ENCODE measurements at places on chromosomes 7 and 10. TPM values are rescaled to one million over a fixed set of nuclear protein-coding genes. Genes with fewer than 3 reads are reported as not detected.

The HKDC1 gene
- 0.95 TPM for total RNA-seq

The CPXM2 gene
- total RNA-seq = 3.8 TPM

The PNLIPRP1 gene
- total RNA-seq = not detected

The PDK4 gene
- 37.7 TPM for total RNA-seq

GRCh38 chr7:137243741-137244140 is 99.8 kb downstream of the PTN start:
- no peak for DNase-seq

- DNase-seq = no peak
These were observed 19.6 kb upstream of the AKR1C2 start for GRCh38 chr10:5023177-5023805.

GRCh38 chr7:55212838-55213237 is 152.3 kb upstream of the LANCL2 start:
- no peak for DNase-seq

- no peak for DNase-seq
These were observed 13.6 kb downstream of the CPA1 start for GRCh38 chr7:130393841-130394411.

GRCh38 chr10:131733596-131733995 is 167.2 kb upstream of the PPP2R2D start:
- no peak for DNase-seq

DNA sequence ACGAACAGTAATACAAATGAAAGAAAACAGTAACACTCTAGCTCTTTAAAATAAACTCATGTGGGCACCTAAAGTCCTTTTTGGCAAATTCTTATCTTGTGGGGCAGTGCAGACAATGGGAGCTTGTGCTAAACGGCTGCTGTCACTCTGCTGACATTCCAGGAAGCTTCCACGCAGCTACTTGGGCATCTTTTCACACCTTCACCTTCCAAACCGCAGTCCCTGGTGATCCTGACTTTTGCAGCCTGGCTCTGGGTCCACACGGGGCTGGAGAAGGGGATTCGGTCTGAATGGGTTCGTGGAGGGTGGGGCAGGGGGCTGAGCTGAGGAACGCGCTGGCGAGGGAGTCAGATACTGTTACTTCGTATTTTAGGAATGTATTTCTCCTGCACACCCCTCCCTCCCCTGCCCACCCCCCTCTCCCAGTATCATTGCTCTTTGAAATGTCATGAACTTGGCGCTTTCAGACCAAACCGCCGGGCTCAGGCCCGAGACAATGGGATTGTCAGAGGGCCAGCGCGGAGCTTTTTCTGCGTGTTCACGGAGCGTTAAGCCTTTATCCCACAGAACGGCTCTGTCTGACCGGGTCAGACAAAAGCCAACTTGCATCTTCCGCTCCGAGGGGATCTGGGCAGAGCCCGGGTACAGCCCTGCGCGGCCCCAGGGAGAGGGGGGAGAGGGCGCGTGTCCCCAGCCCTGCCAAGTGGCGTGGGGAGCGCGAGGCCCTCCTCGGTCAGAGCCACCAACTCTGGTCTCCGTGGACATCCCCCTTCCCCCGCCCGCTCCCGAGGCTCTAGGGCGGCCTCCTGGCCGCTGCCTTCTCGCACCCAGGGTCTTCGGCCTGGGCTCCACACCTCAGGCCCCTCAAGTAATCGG is 76.7 kb upstream of the EN2 start:
- no peak for DNase-seq

DNA sequence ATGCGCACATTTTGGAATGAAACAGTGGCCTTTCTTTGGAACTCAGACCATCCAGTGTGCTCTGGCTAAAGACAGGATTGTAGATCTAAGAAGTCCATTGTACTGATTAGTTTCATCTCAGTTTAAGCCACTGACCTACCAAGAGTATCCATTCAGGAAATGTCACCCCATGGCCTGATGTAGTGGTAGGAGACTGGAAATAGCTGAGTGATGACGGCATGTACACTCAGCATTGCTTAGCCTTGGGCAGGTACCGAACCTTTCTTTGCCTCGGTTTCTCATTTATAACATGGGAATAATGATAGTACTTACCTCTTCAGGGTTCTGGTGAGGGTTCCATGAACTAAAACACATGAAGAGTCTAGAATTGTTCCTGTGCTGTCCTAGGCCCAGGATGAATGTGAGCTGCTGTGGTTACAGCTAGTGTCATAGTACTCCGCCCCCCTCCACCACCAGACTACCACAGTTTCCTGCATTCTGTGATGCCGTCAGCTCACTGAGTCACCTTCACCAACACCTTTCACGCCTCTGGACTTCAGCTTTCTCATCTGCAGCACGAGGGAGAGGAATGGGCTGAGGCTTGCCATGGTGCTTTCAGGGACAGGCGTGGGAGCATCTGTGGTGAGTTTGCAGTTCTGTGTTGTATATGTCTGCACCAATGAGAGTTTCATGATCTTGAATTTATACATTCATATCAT is 484.0 kb upstream of the GALNT17 start:
- DNase-seq = no peak
